Lung microvascular endothelial cell (primary cell): ENCODE measurements at places on chromosomes 13 and 19. TPM values are rescaled to one million over a fixed set of nuclear protein-coding genes. Genes with fewer than 3 reads are reported as not detected.
A peak's percentile ranks its signal among the peaks of the same experiment; 100 is the strongest.

DNA sequence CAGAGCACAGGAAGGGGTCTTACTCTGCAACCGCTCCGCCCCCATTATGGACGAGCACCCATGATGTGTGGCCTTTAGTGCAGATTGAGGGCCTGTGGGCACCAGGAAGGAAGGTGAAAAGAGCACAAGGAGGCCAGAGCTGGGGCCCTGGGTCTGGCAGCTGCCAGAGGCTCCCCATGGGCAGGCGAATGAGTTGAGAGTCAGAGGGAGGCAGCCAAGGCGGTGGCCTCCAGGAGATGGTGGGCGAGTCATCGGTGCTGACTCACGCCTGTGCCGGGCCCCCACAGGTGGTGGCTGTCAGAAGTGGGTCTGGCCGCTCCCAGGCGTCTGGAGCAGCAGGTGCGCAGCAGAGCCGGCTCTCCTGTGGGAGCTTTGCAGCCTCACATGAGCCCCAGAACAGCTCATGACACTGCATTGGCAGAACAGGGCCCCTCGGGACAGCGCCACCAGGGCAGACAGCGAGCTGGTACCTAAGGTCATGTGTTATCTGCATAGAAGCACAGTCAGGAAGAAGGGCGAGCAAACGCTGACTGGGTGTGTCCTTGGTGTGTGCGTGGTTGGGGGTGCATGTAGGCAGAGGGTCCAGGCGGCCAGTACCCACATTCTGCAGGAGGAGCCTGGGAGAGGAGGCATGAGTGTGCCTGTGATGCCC, 68.8 kb downstream of the CHST8 start:
- DNase-seq, result no peak

GRCh38 chr19:40407714-40408597, 5.2 kb downstream of the PRX start:
- no peak for DNase-seq

DNA sequence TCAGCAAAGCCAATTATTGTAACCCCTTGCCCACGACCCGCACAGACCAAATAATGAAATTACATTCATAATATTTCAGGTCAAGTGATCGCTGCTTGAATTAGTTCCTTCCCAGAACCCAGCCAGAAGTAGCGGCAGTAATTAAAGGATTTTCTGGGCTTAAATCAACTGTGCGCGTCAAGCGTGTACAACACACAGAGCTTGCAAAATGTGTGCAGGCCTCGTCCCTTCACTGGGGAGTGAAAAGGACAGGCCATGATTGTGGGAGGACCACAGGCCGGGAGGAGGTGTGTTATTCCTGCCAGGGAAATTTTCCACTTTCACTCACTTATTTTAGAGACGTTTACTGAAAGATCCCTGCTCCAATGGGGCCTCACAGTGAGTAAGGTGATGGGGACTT, 84.9 kb downstream of the CHST8 start:
- DNase-seq, result no peak

DNA sequence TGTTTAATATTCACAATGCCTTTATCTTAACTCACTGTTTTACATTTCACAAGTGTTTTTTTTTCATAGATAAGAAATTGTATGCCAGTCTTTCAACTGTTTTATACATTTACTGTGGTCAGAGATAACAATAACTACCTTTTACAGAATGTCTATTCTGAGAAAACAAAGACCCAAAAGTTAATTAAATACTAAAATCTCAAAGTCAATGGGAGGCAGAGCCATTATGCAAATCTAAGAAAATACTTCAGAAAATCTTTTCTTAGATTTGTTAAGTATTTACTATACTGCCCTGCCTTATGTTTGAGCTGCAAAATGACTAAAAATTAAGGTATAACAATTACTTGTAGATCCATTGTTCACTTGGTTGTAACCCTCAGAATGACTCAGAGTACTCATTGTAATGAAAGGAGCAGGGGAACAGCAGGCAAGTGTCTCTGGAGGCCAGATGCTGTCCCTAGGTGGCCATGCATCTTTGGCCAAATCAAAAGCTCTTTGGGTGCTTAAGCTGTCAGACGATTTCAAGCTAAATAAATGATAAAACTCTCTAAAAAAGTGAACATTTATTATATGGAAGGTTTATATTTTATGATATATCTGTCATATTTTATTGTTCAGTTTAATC, 770.1 kb upstream of the PCDH20 start:
- DNase-seq, result no peak

GRCh38 chr13:79360095-79360494, 46.0 kb downstream of the RBM26 start:
- no peak for DNase-seq

GRCh38 chr13:98103531-98103930, 39.4 kb upstream of the FARP1 start:
- DNase-seq, result no peak

- no peak for DNase-seq
Observed at GRCh38 chr19:4449022-4449638, 8.5 kb downstream of the UBXN6 start.

GRCh38 chr19:3788996-3789778, 3.0 kb upstream of the MATK start:
- DNase-seq, result no peak

- peak; percentile 46 for DNase-seq
Observed at GRCh38 chr19:4007836-4008539, 452 bp downstream of the PIAS4 start.

GRCh38 chr13:79775830-79776229, 294.9 kb downstream of the NDFIP2 start:
- DNase-seq, result peak; percentile 91

The ZNF221 gene
- total RNA-seq, result 3.3 and 4.0 TPM in 2 replicates

The IGFL3 gene
- total RNA-seq, result not detected in 2 replicates

The KLK2 gene
- not detected in 2 replicates for total RNA-seq
